ENCODE measurements at places on chromosomes 1 and 21.

GRCh38 chr1:102434421-102434820 lies 437.7 kb upstream of the OLFM3 start:
- no peak for DNase-seq

DNA sequence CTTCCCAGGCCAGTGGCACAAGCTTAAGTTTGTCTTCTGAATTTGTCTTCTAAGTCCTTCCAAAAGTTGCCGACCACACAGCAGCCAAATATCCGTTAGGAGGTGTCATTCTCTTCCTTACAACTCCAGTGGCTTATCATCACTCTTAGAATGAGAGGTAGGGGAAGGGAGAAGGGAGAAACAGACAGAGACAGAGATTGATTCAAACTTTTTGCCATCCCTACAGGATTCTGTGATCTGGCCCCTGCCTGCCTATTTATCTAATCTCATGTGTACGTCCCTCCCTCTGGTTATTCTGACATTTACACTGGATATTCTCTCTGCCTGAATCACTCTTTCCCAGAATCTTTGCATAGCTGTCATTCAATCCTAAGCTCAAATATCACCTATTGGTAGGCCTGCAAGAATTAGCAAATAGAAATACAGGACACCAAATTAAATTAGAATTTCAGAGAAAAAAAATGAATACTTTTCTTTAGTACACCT lies 488 bp upstream of the GNL2 start:
- no peak for DNase-seq

DNA sequence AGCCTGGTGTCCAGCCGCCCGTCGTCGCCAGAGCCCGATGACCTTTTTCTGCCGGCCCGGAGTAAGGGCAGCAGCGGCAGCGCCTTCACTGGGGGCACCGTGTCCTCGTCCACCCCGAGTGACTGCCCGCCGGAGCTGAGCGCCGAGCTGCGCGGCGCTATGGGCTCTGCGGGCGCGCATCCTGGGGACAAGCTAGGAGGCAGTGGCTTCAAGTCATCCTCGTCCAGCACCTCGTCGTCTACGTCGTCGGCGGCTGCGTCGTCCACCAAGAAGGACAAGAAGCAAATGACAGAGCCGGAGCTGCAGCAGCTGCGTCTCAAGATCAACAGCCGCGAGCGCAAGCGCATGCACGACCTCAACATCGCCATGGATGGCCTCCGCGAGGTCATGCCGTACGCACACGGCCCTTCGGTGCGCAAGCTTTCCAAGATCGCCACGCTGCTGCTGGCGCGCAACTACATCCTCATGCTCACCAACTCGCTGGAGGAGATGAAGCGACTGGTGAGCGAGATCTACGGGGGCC lies 1.2 kb downstream of the OLIG2 start:
- DNase-seq = no peak

GRCh38 chr1:28927266-28927647 lies 12.9 kb downstream of the EPB41 start:
- no peak for DNase-seq

- DNase-seq = no peak
These were observed 1.9 kb upstream of the ITPKB start for GRCh38 chr1:226741009-226741408.

GRCh38 chr1:187744665-187745064 lies 915.9 kb downstream of the PLA2G4A start:
- no peak for DNase-seq

DNA sequence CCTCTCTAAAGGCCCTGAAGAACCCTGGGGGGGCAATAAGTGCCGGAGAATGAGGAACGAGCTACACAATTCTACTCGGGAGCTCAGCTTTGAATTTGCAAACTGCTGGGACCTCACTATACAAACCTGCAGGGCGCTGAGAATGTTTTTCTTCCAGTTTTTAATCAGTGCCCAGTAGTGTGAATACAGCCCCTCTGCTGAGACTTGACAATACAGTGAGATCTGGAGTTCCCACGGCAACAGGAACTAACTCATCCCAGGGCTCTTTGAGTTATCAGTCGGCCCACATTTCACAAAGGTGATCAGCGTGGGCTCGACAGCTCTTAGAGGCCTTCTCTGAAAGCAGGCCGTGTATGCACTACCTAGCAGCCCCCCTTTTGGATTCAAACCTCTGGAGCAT lies 41.7 kb downstream of the TMEM53 start:
- peak; percentile 27 for DNase-seq

DNA sequence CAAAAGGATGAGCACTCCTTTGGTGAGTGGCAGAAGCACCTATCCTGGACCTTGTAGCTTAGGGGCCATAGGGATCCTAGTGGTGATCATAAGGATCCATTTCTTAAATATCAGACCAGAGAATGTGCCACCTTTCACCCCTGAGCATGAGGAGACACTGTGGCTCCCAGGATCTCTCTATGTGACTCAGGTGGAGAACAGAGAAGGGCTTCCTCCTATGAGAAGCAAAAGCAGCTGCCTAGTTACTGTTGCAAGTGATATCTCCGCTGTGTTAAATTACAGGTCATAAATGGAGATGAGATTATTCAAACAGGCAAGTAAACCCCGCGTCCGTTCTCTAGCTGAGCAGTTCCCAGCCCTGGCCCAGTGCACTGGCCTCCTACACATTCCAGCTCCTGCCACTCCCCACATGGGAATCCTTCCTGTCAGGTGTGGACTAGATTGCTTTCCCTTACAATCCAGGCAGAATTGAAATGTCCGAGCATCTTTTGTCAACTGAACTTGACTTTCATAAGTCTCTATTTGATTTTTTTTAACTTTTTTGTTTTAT lies 26.3 kb downstream of the CLEC20A start:
- DNase-seq = no peak

DNA sequence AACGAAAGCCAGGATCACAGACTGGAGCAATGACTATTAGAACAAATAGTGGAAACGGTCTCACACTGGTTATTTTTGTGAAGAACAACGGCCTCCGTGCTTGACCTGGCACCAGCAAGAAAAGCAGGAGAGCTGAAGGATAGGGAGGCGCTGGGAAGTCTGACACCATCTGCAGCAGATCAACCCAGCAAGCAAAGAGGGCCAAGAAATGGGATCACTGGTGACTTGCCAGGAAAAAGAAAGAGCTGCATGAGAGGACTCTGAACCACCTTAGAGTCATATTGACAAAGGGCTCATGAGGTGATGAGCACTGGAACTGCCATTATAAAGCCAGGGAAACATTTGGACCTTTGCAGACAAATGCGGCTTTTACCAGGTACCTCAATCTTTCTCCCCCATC lies 25.0 kb downstream of the MTOR start:
- no peak for DNase-seq

- peak; percentile 49 for DNase-seq
These were observed 31.4 kb downstream of the CLCA1 start for GRCh38 chr1:86499987-86500593.

DNA sequence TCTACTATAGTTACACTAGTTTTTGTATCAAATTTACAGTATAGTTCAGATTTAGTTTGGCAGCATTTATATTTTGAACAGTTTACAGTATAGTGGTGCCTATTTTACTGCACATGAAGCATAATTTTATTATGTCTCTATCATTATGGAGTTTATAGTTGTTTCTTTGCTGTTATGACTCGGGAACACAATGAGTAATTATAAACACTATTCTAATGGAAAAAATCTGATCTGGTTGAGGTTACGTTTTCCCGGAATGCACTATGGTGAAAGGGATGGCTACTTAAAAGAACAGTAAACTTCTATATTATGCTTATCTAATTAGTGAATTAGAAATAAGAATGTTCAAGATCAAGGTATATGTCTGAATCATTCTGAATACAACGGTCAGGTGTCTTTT lies 10.6 kb downstream of the LCA5L start:
- DNase-seq = no peak

GRCh38 chr1:243316366-243316989 lies 60.6 kb downstream of the SDCCAG8 start:
- peak; percentile 84 for DNase-seq

- peak; percentile 99 for DNase-seq
These were observed 25.0 kb upstream of the SCCPDH start for GRCh38 chr1:246699095-246699735.

DNA sequence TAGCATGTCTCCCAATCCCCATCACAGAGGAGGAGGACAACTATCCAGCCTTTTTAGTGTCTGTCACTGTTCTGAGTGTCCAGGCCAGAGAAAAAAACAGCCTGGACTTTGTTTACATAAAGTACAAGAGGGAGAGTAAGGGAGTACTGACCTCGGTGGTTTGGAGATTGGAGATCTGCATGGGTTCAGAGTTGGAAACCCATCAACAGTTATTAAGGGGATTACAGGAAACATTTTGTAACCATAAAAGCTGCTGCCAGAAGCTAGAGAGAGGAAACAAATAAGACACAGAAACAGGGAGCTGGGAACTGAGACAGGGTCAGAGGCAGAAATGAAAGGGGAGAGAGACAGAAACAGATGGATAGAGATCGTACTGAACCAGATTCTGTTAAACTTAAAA lies 131.5 kb upstream of the CTTNBP2NL start:
- no peak for DNase-seq

DNA sequence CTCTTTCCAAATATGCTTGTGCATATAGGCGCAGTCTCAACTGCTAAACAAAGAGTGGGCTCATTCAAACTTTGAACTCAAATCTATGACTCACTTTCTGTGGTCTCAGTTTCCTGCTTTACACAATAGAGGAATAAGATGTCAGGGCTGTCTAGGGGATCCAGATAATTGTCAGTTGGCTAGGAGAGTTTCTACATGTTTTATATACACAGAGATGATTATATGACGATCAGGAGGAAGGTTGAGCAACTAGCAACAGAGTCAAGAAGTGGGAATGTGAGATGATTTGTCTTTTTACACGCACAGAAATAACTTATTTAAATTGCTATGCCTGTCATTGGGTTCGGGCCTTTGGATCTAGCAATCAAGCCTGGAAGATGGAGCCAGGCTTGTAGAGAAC lies 299.4 kb upstream of the LYPLAL1 start:
- DNase-seq = peak; percentile 86

DNA sequence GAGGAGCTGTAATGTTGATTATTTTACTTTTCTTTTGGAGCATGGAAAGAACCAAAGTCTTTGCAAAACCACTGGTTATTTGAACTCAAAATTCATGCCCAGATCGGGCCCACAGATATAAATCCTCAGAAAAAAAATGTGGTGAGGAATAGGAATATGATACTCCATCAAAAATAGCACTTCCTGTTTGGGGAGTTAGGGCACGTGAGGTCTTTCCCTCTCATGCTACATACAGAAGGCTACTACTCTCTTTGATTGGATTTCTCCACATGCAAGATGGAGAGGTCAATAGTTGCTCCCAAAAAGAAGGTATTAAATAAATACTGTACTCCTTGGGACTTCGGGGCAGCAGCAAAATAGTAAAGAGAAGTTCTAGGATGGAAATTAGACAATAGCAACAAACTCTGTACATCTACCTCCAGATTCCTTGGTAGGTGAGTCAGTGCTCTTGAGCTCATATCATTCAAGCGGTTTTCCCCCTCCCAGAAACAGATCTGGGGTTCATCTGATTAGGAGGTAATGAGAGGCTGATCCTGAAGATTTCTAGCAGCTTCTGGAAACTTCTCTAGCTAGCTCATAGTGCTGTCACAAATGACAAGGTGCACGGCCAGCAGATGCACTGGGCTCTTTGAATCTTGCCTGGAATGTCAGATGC lies 47.1 kb downstream of the SLC9C2 start:
- no peak for DNase-seq

DNA sequence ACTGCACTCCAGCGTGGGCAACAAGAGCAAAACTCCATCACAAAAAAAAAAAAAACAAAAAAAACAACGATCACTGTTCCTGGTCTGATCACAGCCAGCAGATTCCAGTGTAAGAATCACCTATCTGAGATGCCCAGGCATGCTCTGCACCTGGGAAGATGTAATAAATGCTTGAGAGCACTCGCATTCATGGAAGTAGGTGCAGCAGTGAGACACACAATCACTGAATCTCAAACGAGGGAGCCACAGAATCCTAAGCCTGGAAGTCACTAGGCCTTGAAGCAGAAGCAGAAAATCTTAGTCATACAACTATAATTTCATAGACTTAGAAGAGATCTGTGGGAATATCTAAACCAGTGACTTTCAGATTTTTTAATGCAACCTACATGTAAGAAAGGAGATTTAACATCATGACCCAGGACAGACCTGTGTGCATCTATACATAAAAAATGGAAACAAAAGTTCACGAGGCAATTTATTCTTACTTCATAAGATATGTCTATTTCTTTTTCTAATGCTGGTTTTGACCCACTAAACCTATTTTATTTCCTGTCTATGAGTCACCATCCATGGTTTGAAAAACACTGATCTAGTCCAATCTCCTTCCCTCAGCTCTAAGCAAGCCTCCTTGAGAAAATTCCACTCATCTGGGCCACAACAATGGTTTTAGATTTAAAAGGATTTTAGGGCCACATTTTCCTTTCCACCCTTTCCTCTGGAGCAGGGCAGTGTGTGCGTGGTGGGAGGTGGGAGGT lies 30.4 kb downstream of the RIMS3 start:
- DNase-seq = no peak

GRCh38 chr1:9269078-9269501 lies 23.6 kb upstream of the SPSB1 start:
- no peak for DNase-seq

GRCh38 chr1:201272799-201273198 lies 10.5 kb upstream of the PKP1 start:
- DNase-seq = no peak

- DNase-seq = no peak
These were observed 32.4 kb upstream of the SRP9 start for GRCh38 chr1:225745273-225745672.

DNA sequence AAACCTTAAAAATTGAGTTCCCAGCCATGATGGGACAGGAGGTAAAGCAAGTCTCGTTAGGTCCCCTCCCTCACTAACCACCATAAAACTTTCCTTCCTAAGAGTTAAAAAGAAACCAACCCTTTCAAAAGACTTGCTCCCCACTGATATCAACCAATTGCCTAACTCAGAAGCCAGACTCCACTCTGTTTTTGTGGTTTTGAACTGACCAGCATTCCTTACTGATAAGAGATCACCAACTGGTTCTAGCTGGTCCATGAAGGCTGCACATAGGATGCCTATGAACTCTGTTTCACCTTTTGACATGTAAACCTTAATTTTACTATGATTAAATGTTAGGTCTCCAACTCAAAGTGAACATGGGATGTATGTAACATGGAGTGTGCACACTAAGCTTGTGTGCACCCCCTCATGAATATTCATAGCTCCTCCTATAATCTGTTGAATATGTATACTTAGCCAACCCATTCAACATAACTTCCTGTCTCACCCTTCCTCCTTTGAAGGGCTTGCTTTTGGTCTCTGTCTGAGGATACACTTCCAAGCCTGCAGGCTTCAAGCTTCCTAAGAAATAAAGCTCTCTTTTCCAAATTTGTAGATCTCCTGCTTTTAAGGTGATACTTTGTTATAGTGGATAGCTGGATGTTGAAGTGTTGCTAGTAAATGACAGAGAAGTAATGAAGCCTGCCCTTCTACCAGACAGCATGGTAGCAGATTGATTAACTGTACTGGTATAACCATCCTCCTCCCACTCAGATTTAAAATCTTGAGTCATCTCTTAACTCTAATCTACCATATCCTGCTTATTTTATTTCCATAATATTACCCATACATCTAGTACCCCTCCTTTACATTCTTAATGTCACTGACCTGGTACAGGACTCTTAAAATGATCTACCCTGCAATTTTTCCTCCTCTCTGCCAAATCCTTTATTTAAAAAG lies 95.6 kb downstream of the ZNF644 start:
- DNase-seq = no peak
